Ascending aorta (tissue), 2 donors: ENCODE measurements at places on chromosomes 3 and 15.

GRCh38 chr3:77446761-77447160 lies 406.9 kb downstream of the ROBO2 start:
- DNase-seq: no peak

DNA sequence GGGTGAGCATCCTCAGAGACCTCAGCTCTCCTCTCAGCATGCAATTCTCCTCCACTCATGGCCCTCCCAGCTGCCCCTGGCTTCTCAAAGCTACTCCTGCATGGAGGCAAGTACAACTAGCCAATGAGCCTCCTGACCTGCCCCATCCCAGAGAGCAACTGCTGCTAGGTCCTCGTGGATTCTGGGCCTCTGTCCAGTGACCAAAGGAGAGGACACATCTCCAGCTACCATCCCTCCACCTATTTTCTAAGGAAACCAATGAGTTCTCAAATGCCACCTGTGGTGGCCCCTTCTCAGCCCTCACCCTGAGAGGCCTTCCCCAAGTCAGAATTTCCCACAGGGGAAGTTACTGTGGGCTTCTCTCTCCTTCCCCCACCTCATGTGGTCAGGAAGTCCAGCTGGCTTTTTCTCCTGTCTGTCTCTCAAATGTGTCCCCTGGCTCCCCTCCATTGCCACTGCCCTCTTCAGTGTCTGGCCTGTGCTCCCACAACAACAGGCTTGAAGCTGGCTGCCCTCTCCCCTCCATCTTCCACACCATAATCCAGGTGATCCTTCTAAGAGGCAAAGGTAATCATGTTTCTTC lies 43.0 kb downstream of the LIPC start:
- DNase-seq: no peak

GRCh38 chr3:58691997-58692396 lies 25.4 kb upstream of the FAM3D start:
- no peak for DNase-seq

GRCh38 chr3:64382153-64382552 lies 156.9 kb upstream of the PRICKLE2 start:
- no peak for DNase-seq

DNA sequence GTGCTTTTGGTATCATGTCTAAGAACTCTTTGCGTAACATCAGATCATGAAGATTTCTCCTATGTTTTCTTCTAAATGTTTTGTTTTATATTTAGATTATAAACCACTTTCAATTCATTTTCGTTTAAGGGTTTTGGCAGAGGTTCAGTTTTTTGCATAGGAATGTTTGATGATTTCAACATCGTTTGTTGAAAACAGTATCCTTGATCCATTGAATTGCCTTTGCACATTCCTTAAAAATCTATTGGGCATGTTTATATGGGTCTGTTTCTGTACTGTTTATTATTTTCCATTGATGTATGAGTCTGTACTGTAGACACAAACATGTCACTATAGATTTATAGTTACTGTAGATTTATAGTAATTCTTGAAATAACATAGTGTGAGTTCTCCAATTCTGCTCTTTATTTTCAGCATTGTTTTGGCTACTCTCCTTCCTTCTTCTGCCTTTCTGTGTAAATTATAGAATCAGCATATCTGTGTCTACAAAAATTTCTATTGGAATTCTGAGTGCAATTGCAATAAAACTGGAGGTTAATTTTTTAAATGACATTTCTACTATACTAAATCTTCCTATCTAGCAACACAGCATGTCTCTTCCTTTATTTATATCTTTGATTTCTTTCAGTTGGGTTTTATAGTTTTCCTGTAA lies 374.0 kb downstream of the SV2B start:
- no peak for DNase-seq

- DNase-seq: no peak
These were observed 159.4 kb upstream of the SMAD3 start for GRCh38 chr15:66905954-66906353.

DNA sequence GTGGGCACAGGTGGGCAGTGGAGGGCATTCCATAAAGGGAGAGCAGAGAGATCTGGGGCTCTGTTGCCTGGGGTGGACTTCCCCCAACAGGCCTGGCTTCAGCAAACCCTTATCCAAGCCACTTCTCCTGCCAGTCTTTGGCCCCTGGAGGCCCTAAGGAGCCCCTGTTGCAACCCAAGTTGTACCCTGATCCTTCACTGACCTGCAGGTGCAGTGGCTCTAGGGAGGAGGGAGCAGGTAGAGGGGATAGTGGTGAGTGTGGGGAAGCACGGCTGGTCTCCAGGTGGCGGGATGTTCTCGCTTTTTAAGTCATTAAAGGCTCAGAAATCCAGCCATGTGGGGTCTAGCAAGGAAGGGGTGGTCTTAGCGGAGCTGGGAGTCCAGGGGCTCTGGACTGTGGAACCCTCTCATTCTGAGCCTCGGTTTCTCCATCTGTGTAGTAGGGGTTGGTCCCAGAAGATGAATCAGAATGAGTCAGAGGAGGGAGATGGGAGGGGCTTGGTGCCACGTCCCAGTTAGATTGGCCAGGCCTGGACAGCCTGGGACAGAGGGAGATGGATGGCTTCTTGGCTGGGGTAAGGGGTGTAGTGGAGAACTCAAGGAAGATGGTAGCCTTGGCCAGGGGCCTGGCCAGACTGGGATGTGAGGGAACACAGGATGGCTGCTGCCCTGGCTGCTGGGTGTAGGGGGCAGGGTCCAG lies 2.6 kb downstream of the ZBTB47 start:
- DNase-seq: no peak

DNA sequence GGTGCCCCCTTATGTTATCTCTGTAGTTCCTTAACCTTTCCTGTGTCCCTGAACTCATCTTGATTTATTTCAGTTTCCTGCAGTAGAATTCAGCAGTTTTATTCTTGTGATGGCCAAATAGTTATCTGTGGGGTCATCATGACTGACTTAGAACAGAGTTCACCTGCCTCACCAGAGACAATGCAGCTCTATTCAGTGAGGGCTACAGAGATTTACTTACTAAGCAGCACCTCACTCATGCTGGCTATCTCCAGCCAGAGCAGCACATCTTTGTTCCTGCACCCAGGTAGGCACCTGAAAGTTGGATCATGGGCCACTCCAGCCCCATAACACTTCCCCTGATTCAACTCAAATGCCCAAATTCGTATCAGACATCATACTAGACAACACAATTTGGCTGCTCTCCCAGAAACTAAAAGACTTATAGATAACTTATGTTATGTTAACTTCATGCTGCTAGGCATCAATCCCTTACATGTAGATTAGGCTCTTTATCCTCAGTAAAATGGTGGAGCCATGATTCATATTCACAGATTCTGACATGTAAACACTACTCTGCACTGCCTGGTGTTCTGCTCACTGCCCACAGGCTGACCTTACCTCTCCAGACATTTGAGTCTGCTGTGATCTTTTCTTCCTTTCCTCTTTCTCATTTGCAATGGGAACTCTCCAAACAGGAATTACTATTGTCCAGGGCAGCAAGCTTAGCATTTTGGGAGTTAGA lies 9.3 kb upstream of the GOLGB1 start:
- DNase-seq: no peak

- no peak for DNase-seq
These were observed 58.7 kb upstream of the FNDC3B start for GRCh38 chr3:171980578-171981270.

DNA sequence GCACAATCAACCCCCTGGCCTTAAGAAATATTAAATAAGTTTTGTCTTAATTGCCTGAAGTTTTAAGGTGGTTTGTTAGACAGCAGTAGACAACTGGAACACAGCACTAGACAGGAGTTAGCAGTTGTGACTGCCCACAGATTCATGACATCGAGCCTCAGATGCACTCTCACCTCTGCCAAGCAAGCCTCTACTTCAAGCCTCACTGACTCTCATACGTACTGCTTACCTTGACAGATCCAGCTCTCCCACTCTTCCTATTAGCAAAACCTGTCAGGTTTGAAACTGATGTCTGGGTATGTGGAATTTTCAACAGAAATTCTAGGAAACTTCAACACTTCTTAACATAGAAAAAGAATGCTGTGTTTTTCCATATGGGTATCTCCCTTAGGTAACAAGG lies 382.9 kb upstream of the DPH6 start:
- DNase-seq: no peak

- no peak for DNase-seq
These were observed 110.3 kb downstream of the FRMD5 start for GRCh38 chr15:44084770-44085169.

GRCh38 chr15:63599401-63600000 lies 2.3 kb downstream of the FBXL22 start:
- DNase-seq: peak; percentile 85

DNA sequence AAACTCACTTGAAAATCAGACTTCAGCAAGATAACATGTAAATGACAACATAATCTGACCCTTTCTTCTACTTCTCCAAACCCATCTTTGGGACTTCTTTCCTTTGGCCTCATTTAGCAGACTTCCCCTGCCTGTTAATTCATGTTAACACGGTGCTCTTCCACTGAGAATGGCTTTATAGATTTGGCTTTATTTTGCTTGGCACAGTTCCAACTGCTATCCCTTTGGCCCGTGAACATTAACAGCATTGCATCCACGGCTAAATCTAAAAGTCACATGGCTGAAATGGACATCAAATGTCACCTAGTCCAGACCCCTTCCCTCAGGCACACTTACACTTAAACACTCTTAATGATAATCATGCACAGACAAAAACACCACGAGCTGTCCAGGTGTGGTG lies 3.8 kb downstream of the ZMAT3 start:
- no peak for DNase-seq

- no peak for DNase-seq
These were observed 725.5 kb upstream of the ARRDC4 start for GRCh38 chr15:97234851-97235610.

DNA sequence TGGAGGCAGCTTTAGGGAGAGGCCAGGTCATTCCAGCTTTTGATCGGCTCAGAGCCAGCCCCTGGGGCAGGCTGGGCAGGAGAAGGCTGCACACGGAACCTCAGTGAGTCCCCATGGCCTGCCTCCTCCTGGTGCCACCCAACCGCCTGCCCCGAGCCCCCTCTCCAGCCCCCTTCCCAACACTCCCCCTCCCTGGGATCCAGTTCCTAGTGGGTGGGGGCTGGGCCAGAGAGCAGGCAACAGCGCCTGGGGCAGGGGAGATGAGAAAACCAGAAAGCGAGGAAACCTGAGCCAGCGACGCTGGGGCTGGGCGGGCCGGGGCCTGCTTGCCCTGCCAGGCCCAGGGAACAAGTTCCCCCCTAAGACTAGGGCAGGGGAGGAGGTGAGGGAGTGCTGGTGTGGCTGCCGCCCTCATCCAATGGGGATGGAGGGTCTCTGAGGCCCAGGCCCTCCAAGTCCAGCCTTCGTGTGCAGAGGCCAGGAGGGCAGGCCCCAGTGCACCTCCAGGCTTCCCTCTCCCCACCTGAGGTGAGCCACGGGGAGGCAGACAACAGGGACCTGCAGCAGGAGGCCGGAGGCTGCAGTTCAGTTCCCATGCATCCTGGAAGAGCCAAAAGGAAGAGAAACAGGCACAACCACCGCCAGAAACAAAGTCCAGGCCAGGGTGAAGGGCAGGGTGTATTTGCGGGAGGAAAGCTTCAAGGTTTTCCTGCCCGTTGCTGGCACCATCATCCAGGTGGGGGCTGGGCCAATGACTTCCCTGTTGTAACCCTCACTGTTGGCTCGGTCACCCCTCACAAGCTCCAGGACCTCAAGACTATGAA lies 4.0 kb upstream of the SEMA3F start:
- no peak for DNase-seq

GRCh38 chr3:8885536-8886316 lies 77.5 kb downstream of the RAD18 start:
- DNase-seq: no peak

DNA sequence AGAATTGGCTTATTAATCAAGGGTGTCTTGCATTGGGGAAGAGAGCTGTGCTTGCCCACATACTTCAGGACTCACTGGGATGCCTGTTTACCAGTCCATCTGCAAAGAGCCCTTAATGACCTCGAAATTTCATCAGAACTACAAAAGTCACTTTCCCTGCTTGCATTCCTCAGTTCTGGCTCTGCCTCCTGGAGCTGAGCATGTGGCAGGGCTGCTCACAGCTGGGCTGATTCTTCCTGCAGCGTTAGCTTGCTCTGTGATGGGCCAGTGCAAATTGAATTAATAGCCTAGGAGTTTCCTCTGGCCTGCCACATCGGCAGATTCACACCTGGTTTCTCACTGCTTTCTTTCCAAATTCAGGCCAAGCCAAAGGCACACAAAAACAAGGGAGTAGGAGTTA lies 108.9 kb downstream of the DUT start:
- DNase-seq: no peak

GRCh38 chr3:169356284-169356955 lies 307.1 kb downstream of the MECOM start:
- DNase-seq: no peak

- DNase-seq: no peak
These were observed 2.4 kb downstream of the MAN2A2 start for GRCh38 chr15:90905306-90906180.

DNA sequence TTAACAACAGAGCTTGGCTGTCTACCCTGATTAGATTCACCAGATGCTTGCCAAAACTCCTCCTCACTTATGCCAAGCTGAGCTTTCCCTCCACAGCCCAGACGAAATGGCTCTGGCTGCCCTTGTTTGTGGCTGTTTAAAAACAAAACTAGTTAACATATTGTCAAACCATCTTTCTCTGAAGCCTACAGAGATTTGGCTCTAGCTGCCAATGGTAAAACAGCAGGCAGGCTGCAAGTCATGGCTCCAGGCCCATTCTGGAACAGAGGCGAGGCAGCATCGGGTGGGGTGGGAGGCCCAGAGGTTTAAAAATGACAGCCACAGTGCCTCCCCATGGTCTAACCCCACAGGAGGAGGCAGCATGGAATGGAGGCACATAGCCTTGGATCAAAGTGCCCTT lies 75.9 kb downstream of the SCN5A start:
- DNase-seq: peak; percentile 39

GRCh38 chr3:182925330-182925943 lies 54.9 kb downstream of the DCUN1D1 start:
- no peak for DNase-seq

DNA sequence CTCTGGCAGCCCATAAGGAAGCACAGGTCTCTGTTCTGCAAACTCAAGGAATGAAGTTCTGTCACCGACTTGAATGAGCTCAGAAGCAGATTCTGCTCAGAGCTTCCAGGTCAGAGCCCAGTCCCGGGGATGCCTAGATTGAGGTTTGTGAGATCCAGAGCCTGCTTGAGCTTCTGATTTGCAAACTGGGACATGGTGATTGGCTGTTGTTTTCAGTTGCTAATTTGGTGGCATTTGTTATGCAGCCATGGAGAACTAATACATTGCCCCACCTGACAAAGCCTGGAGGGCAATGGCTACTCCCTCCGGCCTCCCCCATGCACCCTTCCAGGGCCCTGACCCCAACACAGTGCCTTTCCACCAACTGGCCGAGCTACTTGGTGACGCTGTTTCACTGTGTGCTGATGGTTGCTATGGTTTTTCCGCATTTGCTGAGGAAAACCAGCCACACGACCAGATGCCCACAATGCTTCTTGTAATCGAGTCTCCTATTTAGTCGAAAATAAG lies 379.5 kb upstream of the ATP10A start:
- DNase-seq: no peak

DNA sequence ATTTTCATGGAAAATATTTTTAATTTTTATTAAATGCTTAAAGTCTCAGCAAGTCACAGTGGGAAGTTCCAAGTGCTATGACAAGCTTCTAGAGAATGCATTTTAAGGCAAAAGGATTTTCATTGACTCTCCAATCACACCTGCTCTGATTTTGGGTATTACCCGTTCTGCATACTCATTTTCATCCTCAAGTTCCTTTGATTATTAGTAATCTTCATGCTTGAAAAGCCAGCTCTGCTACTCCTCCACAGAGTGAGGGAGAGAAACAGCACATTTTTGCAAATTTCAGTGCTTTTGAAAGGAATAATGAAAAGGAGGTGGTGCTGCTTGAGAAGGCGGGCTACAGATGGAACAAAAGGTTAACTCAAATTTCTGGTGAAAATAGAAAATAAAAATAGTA lies 450.7 kb downstream of the NSUN3 start:
- no peak for DNase-seq
